ENCODE measurements at places on chromosomes 2 and 18.

GRCh38 chr18:78813156-78813555 lies 166.5 kb upstream of the SALL3 start:
- DNase-seq, result no peak

GRCh38 chr2:215530191-215530968 lies 94.5 kb upstream of the FN1 start:
- no peak for DNase-seq

DNA sequence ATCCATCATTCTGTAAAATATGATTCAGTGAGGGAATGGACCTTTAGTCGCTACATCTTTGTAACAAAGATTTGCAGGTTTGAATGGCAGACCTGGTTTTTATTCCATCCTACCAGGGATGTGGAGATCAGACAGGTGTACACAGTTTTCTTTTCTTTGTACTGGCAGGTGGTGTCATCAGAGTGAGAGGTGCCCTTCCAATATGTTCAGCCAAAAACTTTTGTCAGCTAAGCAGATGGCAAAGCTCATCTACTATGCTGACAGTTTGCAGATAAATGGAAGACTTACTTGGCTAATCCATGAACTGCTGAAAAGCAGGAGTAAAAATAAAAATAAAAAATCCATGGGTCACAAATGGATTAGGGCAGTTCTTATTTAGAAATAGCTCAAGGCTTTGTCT lies 185.5 kb upstream of the DOK6 start:
- DNase-seq, result no peak

DNA sequence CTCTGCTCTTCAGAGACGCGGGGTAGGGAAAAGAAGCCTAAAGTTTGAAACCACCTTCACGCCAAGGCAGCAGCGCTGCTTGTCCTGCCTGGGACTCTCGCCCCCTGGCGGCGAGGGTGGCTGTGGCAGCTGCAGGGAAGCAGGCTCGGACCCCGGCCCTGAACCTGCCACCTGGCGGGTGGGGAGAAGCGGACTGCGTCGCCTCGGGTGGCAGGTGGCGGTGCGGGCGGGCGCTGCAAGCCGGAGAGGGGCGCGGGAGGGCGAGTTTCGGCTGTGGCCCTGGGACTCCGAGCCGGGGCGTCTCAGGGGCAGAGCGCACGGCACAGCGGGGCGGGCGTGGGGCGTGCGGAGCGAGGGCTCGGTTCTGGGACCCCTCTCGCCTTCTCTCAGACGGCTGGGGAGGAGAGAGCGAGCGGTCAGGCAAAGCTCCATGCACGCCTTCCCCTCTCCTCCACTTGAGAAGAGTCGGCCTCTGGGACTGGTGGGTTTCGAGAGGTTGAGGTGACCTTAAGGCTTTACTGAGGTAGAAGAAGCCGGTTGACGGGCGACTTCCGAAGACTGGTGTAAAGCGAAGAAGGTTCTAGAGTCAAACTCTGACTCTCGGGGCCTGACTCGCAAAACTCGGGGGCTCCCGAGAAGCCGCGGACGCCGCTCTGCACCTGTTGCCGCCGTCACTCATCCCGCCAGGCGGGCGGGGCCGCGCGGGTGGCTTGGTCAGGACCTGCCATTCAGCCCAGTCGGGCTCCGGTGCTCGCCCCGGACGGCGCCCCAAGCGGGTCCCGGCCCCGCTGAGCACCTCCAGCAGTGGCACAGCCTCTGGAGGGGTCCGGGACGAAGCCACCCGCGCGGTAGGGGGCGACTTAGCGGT lies 1.1 kb upstream of the BOLL start:
- peak; percentile 44 for DNase-seq

DNA sequence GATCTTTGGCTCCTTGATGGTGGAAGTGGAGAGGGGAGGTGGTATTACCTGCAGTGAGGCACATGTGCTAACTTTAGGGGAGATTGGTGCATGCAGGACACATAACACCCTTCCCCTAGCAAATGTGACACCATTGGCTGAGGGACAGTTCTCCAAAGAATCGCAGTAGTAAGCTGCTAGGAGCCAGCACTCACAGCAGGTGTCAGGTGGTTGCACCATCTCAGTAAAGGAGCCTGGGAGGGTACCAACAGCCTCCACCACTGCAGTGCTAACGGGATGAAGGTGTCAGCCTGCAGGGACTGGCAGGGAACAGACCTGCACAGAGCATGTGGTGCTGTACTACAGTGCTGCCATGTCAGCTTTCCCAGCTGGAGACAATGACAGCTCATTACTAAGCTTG lies 127.3 kb upstream of the PIEZO2 start:
- no peak for DNase-seq

GRCh38 chr2:12227941-12228608 lies 481.6 kb downstream of the LPIN1 start:
- no peak for DNase-seq

- no peak for DNase-seq
Measured at GRCh38 chr2:11491348-11491933, 25.5 kb upstream of the E2F6 start.

DNA sequence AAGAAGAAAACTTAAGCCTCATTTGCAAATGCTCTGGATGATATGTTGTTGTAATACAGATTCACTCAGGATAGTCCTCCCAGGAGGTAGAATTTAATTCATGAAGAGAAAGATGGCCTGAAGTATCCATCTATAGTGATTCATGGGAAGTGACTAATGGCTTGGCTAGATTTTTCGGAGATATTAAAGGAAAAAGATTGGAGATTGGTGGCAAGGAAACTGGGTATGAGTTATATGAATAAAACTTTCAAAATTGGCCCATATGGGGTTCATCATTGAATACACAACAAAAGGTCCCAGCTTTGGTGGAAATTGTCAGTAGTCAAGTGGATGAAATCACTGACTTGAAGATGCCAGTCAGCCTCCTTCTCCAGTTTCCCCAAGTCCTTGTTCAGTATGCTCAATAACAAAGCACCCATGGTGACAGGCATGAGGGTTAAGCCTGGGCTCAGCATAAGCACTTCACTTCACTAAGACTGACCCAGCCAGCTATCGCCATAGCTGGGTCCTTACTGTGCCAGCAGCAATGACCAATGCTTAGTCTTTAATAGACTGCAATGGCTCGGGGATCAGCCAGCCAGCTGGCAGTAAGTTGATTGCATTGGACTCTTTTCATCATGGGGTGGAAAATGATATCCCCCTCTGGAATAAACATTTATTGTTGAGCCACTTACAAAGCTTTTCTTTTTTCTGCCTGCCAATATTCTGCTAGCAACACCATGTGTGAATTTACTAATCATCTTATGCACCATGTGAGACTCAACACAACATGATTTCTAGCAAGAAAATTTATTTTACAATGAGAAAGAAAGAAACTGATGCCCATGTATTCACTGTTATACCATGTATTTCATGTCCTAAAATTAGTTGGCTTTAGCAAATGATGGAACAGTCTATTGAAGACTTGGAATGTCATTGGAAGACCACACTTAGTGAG lies 176.6 kb upstream of the TACR1 start:
- no peak for DNase-seq

DNA sequence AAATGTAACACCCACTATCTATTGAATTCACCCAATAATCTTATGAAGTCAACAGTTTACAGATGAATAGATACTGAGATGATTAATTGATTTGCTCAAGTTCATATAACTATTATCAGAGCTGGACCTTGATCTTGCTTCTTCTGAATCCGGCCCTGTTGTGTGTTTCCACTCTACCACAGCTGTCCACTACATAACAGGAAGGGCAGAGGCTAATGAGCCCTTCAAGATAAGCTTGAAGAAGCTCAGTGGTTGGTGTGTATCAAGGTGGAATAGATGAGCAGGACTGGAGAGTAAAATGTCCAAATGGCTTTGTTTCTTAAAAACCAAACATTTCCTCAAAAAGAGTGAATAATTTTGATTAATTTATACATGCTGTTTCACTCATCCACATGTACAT lies 56.4 kb upstream of the ITGB6 start:
- no peak for DNase-seq

GRCh38 chr2:17637131-17637906 lies 96.8 kb downstream of the VSNL1 start:
- DNase-seq, result no peak

GRCh38 chr2:42560899-42561298 lies 7.5 kb upstream of the MTA3 start:
- DNase-seq, result no peak

DNA sequence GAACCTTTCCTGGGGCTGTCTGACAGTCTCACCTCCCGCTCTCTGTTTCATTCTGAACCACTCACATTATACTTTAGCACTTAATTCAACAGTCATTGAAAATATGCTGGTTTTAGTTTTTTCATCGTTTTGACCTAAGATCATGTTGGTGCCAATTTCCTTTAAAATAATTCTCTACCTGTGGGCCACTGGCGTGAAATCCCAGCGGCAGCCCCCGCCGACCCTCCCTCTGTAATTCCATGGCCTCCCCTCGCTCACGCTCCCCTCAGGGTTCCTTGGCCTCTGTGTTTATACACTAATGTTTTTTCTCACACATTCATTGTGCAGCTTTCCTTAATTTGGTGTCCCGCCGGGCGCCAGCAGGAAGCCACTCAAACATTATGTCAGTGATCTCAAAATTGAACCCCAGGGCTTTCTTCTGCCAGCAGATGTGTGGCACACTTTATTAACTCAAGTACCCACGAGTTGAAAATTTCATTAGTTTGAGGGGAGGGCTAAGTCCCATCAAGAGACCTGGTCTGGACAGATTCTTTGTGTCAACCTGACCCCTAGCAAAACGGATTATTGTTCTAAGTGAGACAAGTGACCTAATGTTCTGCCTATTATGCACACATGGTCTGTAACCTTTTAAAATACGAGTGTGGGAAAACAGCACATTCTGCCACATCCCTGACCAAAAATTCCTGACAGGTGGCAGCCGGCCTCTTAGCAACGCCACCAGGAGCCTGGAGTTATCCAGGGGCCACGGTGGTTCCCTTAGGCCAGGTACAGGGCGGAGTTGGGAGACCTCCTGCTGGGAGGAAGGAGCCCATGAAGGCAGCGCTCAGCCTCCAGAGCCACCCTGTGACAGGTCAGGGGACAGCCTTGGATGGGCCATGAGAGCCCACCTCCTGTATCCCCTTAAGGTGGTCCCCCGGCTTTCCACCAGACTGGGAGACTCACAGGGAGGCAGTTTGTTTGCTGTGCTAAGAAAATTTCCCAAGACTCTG lies 53.1 kb downstream of the APOB start:
- DNase-seq, result no peak

- no peak for DNase-seq
Measured at GRCh38 chr18:75264195-75264594, 53.6 kb downstream of the TSHZ1 start.

GRCh38 chr18:60739212-60739611 lies 366.6 kb upstream of the MC4R start:
- DNase-seq, result no peak

GRCh38 chr2:29042561-29043075 lies 31.7 kb downstream of the PCARE start:
- no peak for DNase-seq

- no peak for DNase-seq
Measured at GRCh38 chr2:171798156-171798820, 95.8 kb downstream of the SLC25A12 start.

GRCh38 chr2:112314856-112315255 lies 39.5 kb downstream of the ZC3H6 start:
- DNase-seq, result no peak

DNA sequence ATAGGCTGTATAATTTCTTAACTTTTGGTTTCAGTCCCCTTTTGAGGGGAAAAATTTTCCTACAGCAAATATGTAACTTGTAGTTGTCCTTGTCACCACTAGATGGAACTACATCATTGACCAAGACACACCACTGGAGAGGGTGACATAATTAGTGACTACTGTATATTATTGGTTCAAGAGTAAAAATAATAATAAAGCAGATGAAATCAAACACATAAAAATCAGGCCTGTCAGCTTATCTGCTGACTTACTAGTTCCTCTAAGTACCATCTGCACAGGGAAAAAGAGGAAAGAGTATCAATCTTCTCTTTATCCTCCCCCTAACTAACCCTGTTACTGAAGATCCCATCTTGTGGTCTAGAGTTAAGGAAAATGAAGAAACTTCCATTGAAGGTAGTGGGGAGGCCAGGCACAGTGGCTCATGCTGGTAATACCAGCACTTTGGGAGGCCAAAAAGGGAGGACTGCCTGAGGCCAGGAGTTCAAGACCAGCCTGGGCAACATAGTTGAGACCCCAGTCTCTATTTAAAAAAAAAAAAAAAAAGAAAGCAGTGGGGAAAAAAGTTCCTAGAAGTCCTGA lies 29.6 kb upstream of the ENOSF1 start:
- DNase-seq, result peak; percentile 10
